HFFc6 (cell line): ENCODE measurements at places on chromosomes 1 and 21.

- peaks cover 37% of the 10 kb centered on the region for H3K4me1 ChIP-seq
- peaks cover 11% of the 10 kb centered on the region for H3K36me3 ChIP-seq
- H3K27me3 ChIP-seq, result peaks cover 30% of the 10 kb centered on the region
- DNase-seq, result no peak
- peak overlapping the region; percentile 25; the same call in 1 of the 2 replicates for H3K27ac ChIP-seq
- peak overlapping the region; percentile 17; the same call in 1 of the 2 replicates for H3K4me3 ChIP-seq
Measured at GRCh38 chr1:198333744-198334143, 176.9 kb downstream of the NEK7 start.

- peak overlapping the region; percentile 64 for H3K4me3 ChIP-seq
Measured at GRCh38 chr1:22689505-22689904, 21.1 kb upstream of the EPHB2 start.

- peaks cover 55% of the 10 kb centered on the region for H3K36me3 ChIP-seq
- peaks cover 31% of the 10 kb centered on the region for H3K4me1 ChIP-seq
- peak overlapping the region; percentile 51; the same call in 1 of the 2 replicates for H3K4me3 ChIP-seq
Measured at GRCh38 chr1:246647513-246647912, 76.7 kb upstream of the SCCPDH start.

DNA sequence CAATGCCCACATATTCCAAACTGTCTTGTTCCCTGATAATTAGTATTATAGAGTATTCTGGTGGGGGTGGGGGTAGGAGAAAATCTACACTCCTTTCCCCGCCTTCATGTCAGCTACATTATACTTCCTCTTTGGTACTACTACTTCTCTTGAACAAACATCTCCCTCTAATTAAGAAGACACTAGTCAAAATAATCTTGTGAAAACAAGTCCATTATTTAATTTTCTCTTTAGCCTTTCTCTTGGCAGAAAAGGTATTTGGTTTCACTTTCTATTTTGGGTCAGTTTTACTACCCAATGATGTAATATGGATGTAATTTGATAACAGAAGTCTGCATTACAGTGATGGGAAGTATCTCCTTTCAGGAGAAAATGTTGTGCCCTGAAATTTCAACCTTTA is 22.5 kb downstream of the NTMT2 start:
- H3K4me1 ChIP-seq, result peaks cover 21% of the 10 kb centered on the region
- peaks cover 13% of the 10 kb centered on the region; the same call in 1 of the 2 replicates for H3K36me3 ChIP-seq
- DNase-seq, result peak; percentile 29
- peak overlapping the region; percentile 83 for H3K27ac ChIP-seq
- peak overlapping the region; percentile 87 for H3K4me3 ChIP-seq

- peaks cover 65% of the 10 kb centered on the region for H3K4me1 ChIP-seq
- H3K27me3 ChIP-seq, result no peaks in the 10 kb centered on the region
- DNase-seq, result no peak
- H3K36me3 ChIP-seq, result peaks cover 45% of the 10 kb centered on the region
Measured at GRCh38 chr1:32797456-32797855, 19.7 kb downstream of the YARS1 start.

DNA sequence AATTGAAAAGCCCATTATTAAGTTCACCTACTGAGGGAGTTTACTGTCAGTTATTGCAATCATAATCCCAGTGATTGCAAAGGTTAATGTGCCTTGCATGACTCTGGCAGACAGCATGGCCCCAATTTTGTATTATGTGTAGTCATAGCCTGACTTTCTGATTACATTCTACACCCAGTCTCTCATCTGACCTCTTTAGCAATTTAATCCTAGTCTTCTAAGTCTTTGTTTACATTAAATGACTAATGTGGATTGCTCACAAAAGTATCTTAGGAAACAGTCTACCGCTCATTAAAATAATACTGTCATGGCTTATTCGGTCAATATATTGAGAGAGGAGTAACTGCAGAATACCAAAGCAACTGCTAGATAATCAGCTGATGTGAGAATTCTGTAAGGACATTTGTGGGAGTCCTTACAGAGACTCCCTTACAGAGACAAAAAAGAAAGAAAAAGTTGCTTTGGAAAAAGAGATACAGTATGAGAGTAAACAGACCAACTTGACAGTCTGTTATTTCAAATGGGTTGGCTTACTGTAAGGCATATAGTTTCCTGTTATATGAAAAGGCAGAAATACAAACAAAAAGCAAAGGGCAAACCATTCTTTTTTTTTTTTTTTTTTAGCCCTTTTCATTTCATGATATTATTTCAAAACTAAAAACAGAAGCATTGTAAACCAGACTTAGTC is 42.8 kb downstream of the SMG7 start:
- H3K4me3 ChIP-seq, result peak overlapping the region; percentile 67
- peaks cover 45% of the 10 kb centered on the region for H3K4me1 ChIP-seq
- H3K27ac ChIP-seq, result peak overlapping the region; percentile 80
- peak; percentile 88 for DNase-seq
- H3K36me3 ChIP-seq, result peaks cover 20% of the 10 kb centered on the region

DNA sequence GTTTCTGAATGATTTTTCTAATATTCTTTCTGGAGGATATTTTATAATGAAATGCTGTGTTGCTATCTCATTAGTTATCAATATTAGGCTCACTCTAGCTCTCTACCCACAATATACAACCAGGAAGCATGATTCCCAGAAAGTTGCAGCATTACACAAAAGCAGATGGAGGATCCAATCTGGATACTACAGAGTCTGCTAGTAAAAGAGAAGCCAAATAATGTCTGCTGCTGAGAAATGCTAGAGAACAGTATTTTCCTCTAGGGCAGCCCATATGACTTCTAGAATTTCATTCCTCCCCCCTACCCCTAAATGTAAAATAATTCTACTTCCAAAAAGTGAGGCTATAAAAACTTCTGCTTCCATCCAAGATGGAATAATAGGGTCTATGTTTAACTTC is 239.8 kb downstream of the ZNF648 start:
- no peak overlapping the region for H3K4me3 ChIP-seq
- no peaks in the 10 kb centered on the region for H3K36me3 ChIP-seq
- H3K27ac ChIP-seq, result no peak overlapping the region

DNA sequence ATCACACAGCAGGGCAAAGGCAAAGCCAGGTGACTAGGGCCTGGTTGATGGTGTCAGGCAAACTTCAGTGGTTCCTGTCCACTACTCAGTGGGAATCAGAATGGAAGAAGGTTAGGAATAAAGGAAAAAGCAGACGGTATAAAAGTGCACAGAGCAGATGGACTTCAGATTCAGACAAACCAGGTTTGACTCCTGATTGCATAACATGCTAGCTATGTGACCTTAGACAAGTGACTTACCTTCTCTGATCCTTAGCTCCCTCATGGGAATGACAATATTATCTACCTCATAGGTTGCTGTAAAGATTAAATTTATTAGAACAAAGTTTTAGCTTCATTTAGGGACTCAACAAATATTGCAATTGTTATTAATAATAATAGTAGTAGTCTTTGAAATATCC is 4.9 kb downstream of the PAQR7 start:
- H3K4me1 ChIP-seq, result peaks cover 15% of the 10 kb centered on the region
- H3K27ac ChIP-seq, result no peak overlapping the region
- no peaks in the 10 kb centered on the region; the same call in 1 of the 2 replicates for H3K27me3 ChIP-seq
- no peaks in the 10 kb centered on the region for H3K36me3 ChIP-seq

- peaks cover 14% of the 10 kb centered on the region for H3K4me1 ChIP-seq
- no peaks in the 10 kb centered on the region for H3K36me3 ChIP-seq
- DNase-seq, result no peak
- H3K27me3 ChIP-seq, result peaks cover 11% of the 10 kb centered on the region
Measured at GRCh38 chr1:34762474-34763141, 3.1 kb downstream of the GJB4 start.

DNA sequence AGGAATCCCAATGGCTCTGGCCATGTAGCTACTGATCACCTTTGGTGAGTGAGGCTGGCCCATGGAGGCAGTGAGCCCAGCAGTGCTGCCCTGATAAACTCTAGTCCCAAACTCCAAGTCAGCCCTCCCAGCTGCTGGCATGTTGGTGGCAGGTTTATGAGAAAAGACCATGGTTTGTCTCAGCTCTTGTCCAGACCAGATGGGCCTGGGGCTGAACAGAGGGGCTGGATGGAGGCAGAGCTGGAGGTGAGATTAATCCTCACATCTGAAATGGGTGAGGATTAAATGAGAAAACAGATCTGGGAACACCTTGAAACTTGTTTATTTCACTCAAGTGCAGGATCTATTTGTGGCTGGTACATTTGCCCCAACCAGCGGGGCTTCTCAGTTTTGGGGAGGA is 3.2 kb downstream of the TMEM269 start:
- H3K4me3 ChIP-seq, result no peak overlapping the region
- no peaks in the 10 kb centered on the region for H3K36me3 ChIP-seq
- peaks cover 8% of the 10 kb centered on the region for H3K27me3 ChIP-seq
- no peaks in the 10 kb centered on the region for H3K4me1 ChIP-seq

DNA sequence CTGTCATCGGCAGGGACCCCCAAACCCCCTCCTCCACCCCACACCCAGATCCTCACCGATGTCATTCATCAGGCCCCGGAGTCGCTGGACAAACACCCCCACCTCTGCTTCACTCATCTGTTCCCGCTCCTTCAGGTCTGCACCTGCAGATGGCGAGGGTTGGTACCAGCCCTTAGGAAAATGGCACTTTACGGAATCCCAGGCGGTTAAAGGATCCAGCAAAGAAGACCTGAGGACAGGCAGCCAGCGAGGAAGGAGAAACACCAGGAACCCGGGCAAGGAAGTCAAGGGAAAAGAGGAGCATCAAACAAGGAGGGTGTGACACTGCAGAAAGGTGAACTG is 13.8 kb downstream of the ECHDC2 start:
- H3K27me3 ChIP-seq, result no peaks in the 10 kb centered on the region
- no peak overlapping the region for H3K4me3 ChIP-seq
- H3K4me1 ChIP-seq, result peaks cover 7% of the 10 kb centered on the region
- DNase-seq, result no peak

DNA sequence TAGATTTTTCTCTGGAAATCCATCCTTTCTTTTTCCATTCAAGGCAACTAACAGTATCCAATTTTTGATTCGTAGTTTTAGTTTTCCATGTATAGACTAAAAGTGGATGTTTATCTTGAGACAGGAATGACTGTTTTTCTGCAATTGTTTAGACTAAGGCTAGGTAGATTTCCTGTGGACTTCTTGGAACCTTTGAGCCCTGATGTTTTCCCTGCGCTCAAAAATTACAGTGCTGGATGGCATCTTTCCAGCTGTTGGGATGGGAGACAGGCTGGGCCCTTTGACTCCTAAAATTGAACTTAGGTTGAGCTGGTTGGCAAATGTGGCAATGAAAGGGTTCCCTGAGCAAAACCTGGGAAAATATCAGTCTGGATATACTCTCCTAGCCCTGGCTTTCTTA is 180.4 kb downstream of the DHRS3 start:
- H3K4me1 ChIP-seq, result peaks cover 67% of the 10 kb centered on the region
- H3K27me3 ChIP-seq, result no peaks in the 10 kb centered on the region; the same call in 1 of the 2 replicates
- no peak overlapping the region for H3K4me3 ChIP-seq
- H3K27ac ChIP-seq, result no peak overlapping the region
- DNase-seq, result no peak

- H3K4me1 ChIP-seq, result peaks cover 25% of the 10 kb centered on the region
- DNase-seq, result no peak
- H3K36me3 ChIP-seq, result peaks cover 10% of the 10 kb centered on the region
- H3K27me3 ChIP-seq, result peaks cover 1% of the 10 kb centered on the region; the same call in 1 of the 2 replicates
Measured at GRCh38 chr21:43881283-43881682, 16.3 kb downstream of the AGPAT3 start.

DNA sequence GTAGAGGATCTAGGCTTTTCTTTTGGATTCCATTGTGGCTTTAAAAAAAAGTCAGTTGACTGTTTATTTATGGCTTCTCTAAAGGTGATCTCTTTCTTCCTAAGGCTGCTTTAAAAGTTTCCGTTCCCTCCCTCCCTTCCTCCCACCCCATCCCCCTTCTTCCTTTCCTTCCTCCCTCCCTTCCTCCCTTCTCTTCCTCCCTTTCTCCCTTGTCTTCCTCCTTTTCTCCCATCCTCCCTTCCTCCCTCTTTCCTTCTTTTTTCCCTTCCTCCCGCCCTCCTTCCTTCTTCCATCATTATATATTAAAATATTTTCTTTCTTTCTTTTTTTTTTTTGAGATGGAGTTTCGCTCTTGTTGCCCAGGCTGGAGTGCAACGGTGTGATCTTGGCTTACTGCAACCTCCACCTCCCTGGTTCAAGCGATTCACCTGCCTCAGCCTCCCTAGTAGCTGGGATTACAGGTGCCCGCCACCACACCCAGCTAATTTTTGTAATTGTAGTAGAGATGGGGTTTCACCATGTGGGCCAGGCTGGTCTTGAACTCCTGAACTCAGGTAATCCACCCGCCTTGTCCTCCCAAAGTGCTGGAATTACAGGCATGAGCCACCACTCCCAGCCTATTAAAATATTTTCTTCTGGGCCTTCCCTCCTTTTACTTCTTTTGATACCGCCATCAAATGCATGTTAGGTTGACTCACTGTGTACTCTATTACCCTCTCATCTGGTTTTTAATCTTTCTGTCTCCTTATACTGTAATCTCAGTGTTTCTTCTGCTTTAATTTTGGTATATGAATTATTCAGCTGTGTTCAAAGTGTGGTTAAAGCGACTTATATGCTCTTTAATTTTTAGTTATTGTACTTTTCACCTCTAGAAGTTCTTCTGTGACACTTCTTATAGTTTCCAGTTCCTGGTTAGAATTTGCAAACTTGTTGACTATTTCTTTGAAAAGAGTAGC is 59.2 kb upstream of the ATP5PO start:
- H3K4me3 ChIP-seq, result no peak overlapping the region
- no peak for DNase-seq
- peaks cover 86% of the 10 kb centered on the region for H3K4me1 ChIP-seq

DNA sequence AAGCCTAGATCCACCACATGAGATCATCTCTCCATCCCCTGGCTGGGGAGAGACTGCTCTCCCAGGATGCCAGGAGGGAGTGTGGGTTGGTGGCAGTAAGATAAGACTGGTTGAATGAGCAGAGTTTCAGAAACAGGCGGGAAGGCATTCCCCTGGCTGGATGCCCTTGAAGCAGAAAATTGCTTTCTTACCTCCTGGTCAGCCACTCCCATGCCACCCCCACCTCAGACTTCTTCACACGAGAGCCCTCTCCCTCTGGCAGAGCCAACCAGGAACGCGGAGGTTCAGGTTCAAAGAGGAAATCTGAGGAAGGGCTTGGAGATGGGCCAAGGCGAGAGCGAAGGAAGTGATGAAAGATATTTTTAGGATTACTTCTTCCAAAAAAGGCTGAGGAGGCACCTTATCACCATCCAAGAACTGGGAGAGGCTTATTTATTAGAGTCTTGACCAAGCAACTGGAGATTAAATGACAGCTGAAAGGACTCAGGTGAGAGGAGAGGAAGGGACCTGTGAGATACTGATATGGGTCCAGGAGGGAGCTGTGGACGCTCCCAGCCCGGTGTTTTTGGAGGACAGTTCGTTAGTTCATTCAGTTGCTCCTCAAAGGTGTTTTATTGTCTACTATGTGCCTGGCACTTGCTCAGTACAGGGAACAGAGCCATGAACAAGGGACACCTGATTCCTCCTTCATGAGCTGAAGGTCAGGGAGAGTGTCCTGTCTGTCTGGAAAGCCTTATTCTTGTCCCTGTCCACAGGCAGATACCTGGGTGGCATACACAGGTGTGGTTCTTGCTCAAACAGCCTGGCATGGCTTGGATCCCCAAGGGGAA is 18.9 kb upstream of the SLC26A9 start:
- H3K27ac ChIP-seq, result no peak overlapping the region
- H3K4me1 ChIP-seq, result peaks cover 36% of the 10 kb centered on the region
- no peaks in the 10 kb centered on the region for H3K36me3 ChIP-seq
- H3K4me3 ChIP-seq, result no peak overlapping the region
- peaks cover 19% of the 10 kb centered on the region for H3K27me3 ChIP-seq

- no peak for DNase-seq
- H3K4me1 ChIP-seq, result peaks cover 24% of the 10 kb centered on the region
- no peak overlapping the region for H3K27ac ChIP-seq
- H3K4me3 ChIP-seq, result no peak overlapping the region
- H3K27me3 ChIP-seq, result peaks cover 34% of the 10 kb centered on the region
Measured at GRCh38 chr1:26038477-26038876, 7.4 kb downstream of the SLC30A2 start.
